Activated T-helper 1 cell treated with anti-CD3 and anti-CD28 coated beads, Interleukin-12 subunit alpha, Interleukin-12 subunit beta, Interleukin-2, Interleukin-4 antibody, amounts not matched to agents 30 ng/mL and 10 ng/mL and 1 ng/mL, durations not matched to agents 14 hours and 24 hours and 36 hours (primary cell): ENCODE measurements at places on chromosomes 5 and 9. TPM values are rescaled to one million over a fixed set of nuclear protein-coding genes. Genes with fewer than 3 reads are reported as not detected.

DNA sequence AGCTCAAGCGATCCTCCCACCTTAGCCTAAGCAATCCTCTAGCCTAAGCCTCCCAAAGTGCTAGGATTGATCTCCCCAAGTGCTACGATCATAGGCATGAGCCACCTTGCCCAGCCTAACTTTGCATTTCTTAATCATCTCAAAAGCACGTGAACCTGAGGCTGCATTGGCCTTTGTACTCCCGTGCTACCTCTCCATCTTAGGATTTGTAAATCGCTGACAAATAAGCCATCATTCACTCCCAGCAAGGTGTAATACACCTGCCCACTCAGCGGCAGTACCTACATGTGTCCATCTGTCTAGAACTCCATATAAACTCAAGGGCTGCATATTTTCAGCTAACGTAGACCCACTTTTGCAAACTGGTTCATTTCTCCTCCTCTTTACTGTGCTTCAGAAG, 2.8 kb downstream of the ANKH start:
- peaks cover 10% of the 10 kb centered on the region for H3K27me3 ChIP-seq
- H3K4me3 ChIP-seq = no peak overlapping the region
- H3K36me3 ChIP-seq = peaks cover 9% of the 10 kb centered on the region
- H3K27ac ChIP-seq = no peak overlapping the region

DNA sequence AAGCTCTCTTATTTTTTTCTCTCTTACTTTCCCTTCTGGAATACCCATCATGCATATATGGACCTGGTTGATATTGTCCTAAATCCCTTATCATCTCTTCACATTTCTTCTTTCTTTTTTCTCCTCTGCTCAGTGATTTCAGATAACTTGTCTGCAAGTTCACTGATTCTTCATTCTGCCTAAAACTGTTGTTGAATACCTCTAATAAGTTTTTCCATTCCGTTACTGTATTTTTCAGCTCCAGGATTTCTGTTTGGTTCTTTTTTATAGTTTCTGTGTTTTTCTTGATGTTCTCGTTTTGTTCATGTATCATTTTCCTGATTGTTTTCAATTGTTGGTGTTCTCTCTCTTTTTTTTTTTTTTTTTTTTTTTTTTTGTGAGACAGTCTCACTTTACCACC, 203.7 kb downstream of the COMMD10 start:
- H3K4me1 ChIP-seq = no peaks in the 10 kb centered on the region
- no peaks in the 10 kb centered on the region for H3K27me3 ChIP-seq
- peaks cover 7% of the 10 kb centered on the region for H3K36me3 ChIP-seq
- no peak for DNase-seq
- no peak overlapping the region for H3K27ac ChIP-seq
- H3K4me3 ChIP-seq = no peak overlapping the region

GRCh38 chr5:152689250-152689711, 284.2 kb upstream of the NMUR2 start:
- no peaks in the 10 kb centered on the region for H3K4me1 ChIP-seq
- H3K27ac ChIP-seq = no peak overlapping the region
- no peak for DNase-seq
- H3K36me3 ChIP-seq = no peaks in the 10 kb centered on the region
- no peak overlapping the region for H3K4me3 ChIP-seq
- no peaks in the 10 kb centered on the region for H3K27me3 ChIP-seq

DNA sequence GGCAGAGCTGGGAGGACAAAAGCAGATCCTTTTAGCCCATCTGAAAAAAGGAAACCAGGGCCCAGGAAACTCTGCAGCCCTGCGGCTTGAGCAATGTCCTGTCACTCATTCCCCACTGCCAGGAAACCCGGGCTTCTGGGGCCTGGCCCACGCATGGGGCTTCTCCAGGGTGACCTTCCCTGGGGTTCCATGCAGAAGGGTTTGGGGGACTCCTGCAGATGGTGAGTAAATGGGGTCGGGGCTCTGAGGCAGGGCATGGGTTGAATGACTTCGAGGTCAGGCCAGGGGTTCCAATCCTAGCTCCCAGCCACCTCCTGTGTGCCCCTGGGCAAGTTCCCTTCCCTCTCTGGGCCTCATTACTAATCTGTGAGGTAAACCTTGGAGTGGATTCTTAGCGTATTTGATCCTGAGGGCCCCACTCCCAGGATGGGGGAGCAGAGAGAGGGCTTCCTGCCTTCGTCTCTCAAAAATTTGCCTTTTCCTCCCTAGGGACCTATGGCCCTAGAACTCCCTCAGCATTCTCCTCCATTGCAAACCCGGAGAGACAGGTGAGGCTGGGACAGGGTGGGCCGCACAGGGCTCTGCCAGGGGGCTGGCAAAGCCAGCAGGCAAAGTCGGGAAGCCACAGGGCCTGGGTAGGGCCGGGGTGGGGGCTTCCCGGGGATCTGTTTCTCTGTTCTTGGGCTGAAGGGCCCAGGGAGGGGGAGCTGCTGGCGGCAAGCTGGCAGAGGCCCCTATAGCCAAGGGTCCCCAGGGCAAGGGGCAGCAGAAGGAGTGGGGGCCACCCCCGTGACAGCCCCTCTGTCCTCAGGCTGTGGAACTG, 25.8 kb downstream of the ADGRD2 start:
- no peaks in the 10 kb centered on the region for H3K36me3 ChIP-seq
- H3K27ac ChIP-seq = no peak overlapping the region
- DNase-seq = no peak
- no peaks in the 10 kb centered on the region for H3K4me1 ChIP-seq
- no peak overlapping the region for H3K4me3 ChIP-seq

DNA sequence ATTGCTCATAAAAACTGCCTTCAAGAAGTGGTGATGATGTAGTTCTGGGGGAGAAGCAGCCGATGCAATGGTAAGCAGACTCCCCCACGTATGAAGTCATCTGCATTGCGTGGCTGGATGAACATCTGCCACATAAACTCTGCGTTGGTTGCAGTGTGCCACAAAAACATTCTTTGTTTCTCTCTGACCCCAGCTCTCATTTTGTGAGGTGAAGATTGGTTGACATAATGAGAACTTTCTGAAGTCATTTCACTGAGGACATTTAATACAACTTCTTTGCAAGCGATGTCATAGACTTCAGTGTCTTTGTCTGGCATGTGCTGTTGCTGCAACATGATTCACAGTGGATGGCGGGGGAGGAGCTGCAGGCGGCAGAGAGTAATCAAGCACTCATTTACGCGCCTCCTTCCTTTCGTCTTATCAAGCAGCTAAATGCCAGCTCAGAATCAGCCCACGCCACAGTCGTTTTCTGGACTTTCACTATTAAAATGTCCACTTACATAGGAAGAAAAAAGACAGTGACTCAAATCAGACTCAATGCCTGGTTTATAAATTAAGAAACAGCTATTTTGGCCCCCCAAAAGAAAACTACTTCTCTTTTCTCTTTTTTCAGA, 91.5 kb upstream of the NFIL3 start:
- H3K27ac ChIP-seq = no peak overlapping the region
- H3K27me3 ChIP-seq = peaks cover 15% of the 10 kb centered on the region
- H3K4me3 ChIP-seq = no peak overlapping the region
- no peaks in the 10 kb centered on the region for H3K4me1 ChIP-seq

DNA sequence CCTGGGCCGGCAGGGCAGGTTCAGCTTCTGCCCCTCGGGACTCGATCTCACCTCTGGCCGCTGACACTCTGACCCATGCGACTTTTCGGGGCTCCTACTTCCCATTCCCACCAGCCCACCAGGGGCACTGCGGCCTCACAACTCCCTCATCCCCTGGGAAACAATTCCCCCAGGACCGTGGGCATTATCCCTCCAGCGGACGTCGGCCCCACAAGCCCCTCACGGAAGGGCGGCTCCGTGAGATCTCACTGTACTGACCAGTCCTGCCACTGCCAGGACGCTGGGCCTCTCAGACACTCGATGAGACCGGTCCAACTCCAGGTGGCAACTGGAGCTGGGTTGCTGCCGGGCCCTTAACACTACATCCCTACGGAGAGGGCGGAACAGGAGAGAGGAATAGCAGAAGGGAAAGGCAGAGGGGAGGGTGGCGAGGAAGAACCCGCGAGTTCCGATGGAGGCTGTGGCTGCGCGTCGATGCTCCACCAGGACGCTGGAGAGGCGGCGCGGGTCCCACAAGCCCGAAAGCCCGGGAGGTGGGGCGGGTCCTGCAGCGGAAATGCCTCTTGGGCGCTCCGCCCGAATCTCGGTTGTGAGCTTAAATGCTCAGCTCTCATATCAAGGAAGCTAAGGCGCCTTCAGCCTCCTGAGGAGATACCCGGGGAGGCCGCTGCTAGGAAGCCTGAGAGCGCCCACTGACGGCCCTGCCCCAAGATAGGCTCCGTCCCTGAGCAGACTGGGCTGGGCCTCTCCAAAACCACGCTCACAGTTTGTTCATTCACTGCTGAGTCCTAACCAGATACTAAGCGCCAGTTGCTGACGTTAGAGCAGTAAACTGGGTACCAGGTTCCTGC, 36.3 kb downstream of the VCP start:
- no peaks in the 10 kb centered on the region for H3K27me3 ChIP-seq
- H3K4me3 ChIP-seq = peak overlapping the region; percentile 57
- peaks cover 6% of the 10 kb centered on the region for H3K4me1 ChIP-seq
- peaks cover 15% of the 10 kb centered on the region for H3K36me3 ChIP-seq

DNA sequence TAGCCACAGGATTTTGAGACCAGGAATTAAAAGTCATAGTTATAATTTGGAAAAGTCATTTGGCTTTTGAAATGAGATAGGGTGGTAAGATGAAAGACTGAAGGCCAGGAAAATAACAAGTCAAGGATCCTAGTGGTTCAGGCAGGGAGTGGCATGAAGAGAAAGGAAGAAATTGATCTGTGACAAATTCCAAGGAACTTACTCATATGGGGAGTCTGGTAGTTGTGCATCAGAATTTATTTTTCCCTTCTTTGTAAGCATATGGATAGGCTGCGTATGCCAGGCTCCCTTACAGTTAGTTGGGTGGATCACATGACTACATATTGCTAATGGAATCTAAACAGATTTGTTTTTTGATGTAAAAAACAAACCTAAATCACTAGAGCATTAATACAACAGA, 21.0 kb downstream of the ISL1 start:
- H3K4me3 ChIP-seq = no peak overlapping the region
- H3K27ac ChIP-seq = no peak overlapping the region
- H3K36me3 ChIP-seq = no peaks in the 10 kb centered on the region
- DNase-seq = no peak

- H3K27ac ChIP-seq = no peak overlapping the region
- H3K4me1 ChIP-seq = no peaks in the 10 kb centered on the region
Observed at GRCh38 chr5:111563031-111563822, 50.9 kb upstream of the STARD4 start.

DNA sequence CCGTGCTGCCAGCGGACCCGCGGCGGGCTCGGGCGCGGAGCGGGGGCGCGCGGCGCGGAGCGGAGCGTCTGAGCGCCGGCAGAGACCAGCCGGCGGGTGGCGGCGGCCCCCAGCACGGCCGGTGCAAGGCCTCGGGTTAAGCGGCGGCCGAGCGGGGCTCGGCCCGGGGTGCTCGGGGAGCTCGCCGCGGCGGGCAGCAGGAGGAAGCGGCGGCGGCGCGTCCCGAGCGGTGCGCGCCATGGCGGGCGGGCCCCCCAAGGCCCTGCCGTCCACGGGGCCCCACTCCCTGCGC, 150 bp downstream of the SNX30 start:
- peaks cover 5% of the 10 kb centered on the region for H3K27me3 ChIP-seq
- no peak overlapping the region for H3K4me3 ChIP-seq
- peaks cover 72% of the 10 kb centered on the region for H3K4me1 ChIP-seq
- no peak overlapping the region for H3K27ac ChIP-seq

DNA sequence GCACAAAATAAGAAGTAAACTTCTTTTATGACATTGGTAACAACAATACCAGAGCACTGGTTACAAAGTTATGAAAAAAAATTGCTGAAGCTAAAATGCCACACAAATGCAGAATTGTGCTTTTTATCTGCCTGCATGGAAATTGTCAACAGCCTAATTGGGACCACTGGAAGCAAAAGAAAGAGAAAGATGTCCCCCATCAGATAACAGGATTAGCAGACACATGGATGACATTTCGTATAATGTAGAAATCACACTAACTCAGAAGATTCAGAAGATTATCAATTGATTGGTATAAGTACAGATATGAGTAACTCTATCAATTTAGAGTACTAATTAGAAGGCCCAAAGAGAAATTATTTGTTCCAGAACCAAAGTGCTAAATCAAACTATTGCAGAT, 19.1 kb upstream of the FRMD3 start:
- H3K4me3 ChIP-seq = no peak overlapping the region
- no peaks in the 10 kb centered on the region for H3K4me1 ChIP-seq
- H3K36me3 ChIP-seq = no peaks in the 10 kb centered on the region
- H3K27ac ChIP-seq = no peak overlapping the region

- H3K36me3 ChIP-seq = no peaks in the 10 kb centered on the region
- H3K4me3 ChIP-seq = no peak overlapping the region
- peaks cover 11% of the 10 kb centered on the region for H3K4me1 ChIP-seq
Observed at GRCh38 chr5:96288845-96289185, 144.2 kb downstream of the PCSK1 start.

Gene OTP
- not detected in 2 replicates for total RNA-seq

Gene PRSS3
- not detected in 2 replicates for total RNA-seq

Gene SLC6A18
- not detected in 2 replicates for total RNA-seq

Gene ZDHHC21
- 12.7 and 13.7 TPM in 2 replicates for total RNA-seq

Gene DOCK8
- total RNA-seq = 120 and 122 TPM in 2 replicates

Gene LECT2
- not detected in 2 replicates for total RNA-seq

Gene C9orf50
- not detected in 2 replicates for total RNA-seq

Gene SLCO4C1
- 0.22 and 0.26 TPM in 2 replicates for total RNA-seq
